ENCODE measurements at places on chromosomes 3 and 15.

DNA sequence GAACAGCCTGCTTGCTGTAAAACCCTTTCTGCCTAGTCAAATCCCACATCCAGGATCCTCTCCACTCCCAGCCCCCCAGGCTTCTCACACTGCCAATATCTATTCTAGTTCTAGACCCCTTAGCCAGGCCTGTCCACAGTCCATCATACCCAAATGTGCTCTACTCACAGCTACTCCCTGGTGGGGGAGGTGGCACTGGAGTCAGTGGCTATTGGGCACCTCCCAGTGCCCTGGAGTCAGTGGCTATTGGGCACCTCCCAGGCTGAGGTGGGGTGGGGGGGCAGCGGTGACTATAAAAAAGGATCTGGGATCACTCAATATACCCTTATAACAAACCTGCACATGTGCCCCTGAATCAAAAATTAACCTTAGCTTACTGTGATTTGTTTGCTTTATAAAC lies 773 bp upstream of the DISP2 start:
- DNase-seq: no peak

GRCh38 chr3:57128826-57129667 lies 36.1 kb downstream of the IL17RD start:
- no peak for DNase-seq

GRCh38 chr15:74318376-74319137 lies 48.9 kb downstream of the CYP11A1 start:
- peak; percentile 17 for DNase-seq

- DNase-seq: no peak
Observed at GRCh38 chr3:107978131-107979055, 112.4 kb downstream of the CD47 start.

GRCh38 chr3:65811892-65812291 lies 226.8 kb downstream of the MAGI1 start:
- DNase-seq: no peak
